ENCODE measurements at places on chromosomes 12 and 14.

DNA sequence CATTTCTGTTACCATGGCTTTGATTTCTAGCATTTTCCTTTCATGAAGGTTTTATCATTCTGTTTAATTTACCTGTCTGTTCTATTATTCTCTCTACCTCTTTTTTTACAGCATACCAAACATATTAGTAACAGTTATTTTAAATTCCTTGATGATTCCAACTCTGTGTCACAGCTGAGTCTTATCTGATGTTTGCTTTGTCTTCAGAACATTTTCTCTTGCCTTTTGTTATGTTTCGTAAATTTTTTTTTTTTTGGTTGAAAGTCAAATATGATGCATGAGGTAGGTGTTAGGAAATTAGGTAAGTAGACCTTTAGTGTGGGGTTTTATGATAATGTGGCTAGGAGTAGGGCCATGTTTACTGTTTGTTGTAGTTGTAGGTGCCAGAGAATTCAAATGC, 496.4 kb downstream of the FOXG1 start:
- peak; percentile 43 for DNase-seq

- no peak for DNase-seq
Observed at GRCh38 chr14:100534528-100535286, 52.5 kb downstream of the BEGAIN start.

DNA sequence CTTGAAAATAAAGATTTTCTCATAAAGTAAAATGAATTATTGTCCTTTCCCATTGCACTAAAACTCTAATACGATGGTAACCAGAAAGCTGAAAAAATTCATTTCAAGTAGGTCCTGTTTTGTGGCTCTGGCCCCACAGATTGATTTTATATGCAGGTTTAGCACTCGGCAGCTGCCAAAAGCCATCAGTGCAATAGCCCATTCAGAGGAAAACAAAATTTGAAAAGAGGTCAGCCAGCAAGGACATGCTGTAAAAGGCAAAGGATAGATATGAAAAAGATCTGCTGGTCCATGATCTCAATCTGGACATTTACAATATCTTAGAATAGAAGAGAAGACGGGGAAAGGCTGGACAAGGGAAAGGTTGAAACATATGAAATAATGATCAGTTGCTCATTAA, 414.8 kb upstream of the NOVA1 start:
- no peak for DNase-seq

DNA sequence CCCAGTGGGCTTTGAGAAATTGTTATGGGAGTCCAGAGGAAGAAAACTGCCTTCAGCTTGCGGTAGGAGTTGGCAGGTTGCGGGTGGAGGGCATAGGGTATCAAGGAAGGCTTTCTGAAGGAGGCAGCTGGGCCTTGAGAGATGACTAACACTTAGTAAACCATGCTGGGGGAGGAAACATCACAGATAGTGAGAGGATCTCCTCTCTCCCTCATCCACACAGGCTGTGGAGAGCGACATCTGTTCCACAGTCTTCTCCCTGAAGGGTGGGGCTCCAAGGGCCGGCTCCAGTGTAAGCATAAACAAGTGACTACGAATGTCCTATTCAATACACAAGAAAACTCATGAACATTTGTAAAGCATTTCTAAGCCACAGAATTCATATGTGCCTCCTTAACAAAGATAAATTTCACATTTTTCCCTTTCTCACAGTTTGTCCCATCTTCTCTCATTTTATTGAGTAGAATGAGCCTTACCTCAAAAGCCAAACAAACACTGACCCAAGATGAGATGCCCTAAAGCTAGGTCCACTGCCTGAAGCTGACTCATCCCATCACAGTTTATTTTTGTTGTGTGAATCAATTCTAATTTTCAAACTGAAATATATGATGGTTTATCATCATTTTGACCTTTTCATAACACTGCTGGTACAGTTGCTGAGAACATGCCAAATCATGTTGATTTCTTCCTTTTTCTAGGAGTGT, 227.9 kb downstream of the SLC25A21 start:
- DNase-seq = peak; percentile 71

- peak; percentile 14 for DNase-seq
Observed at GRCh38 chr12:71439613-71440344, at the start of gene LGR5. TSS of gene LGR5 (plus strand) at chr12:71439798. CDS start at chr12:71440081, 283 bp downstream.

- peak; percentile 84 for DNase-seq
Observed at GRCh38 chr12:123942238-123942653, 30.4 kb downstream of the CCDC92 start.

DNA sequence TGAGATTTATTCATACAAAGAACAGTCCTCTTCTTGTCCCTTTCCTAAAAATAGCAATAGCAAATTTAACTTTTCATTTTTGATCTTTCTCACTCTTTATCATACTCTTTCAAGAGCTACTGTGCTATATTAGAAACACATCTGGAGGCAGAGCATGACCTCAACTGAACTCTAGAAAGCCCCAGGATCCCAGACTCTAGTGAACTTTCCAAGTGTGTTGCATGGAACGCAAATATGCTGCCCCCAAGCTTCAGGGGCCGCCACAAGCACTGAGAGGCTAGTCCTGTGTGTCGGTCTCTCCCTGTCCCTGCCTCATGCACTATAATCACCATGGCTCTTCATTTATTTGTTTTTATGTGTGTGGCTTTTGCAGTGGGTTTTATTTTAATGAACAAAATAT, 38.7 kb upstream of the ZNF641 start:
- no peak for DNase-seq

DNA sequence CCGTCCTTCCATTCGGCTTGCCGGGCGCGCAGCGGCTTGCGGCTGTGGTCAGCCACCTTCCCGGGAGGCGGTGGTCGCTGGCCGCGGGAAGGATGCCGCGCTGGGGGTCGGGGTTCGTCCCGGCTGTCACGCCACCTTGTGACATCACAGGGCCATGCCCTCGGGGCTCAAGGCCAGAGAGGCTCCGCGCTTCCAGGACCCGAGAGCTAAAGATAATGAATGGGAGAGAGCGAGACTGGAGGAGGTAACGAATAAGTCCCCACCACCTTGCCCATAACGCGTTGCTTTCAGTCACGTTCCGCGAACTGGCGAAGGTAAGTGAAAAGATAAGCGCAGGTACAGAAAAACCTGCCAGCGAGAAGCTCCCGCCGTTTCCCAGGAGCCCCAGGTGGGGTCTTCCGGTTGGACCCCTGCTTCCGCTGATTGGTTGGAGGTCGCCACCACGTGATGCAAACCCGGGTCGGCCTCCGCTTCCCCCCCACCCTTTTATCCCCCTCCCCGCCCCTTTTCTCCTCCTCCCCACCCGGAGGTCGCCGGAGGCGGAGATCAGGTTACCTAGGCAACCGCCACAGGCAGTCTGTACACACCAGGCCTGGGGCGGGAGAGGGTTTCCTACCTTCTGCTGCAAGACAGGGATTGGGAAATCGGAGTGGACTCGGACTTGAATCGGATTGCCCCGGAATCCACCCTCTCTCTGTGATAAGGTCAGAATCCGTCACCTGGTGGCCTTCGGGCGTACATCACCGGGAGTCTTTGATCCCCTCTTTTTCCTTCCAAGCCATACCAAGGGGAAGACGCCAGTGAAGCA, at the start of gene LRRC9:
TSS of gene LRRC9 (plus strand) at position 575 of the 808 bp plus-strand sequence.
- peak; percentile 43 for DNase-seq

GRCh38 chr12:112359290-112359689, 22.9 kb downstream of the HECTD4 start:
- no peak for DNase-seq

DNA sequence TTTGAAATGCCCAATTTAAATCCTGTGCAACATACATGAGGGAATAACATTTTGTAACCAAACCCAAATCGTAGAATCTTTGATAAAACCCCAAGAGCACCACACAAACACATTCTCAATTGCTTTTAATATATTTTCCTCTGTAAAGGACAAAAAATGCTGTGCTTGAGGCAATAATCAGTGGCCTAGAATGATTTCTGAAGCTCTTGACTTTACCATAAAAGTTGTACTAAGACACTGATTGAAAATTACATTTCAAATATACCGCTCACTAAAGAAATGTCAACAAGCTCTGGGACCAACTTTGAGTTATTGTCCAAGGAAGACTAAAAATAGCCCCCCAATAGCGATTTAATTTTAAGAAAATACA, 1.5 kb downstream of the EML5 start:
- no peak for DNase-seq

- peak; percentile 43 for DNase-seq
Observed at GRCh38 chr12:108495054-108495453, 20.0 kb upstream of the FICD start.

DNA sequence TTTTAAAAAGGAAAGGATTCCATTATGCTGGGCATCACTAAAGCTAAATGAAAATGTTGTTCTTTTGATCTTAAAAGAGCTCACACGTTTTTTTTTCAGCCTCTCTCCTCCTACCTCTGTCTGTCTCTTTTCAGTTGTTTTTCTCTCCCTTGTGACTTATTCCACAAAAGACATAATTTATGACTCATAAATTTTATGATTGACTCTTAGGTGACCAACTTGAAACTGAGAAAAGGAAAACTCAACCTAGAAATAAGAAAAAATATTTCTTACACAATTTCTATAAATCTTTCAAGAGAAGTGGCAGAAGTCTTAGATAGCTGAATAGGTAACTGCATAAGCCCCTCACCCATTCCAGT, 227.7 kb upstream of the DDHD1 start:
- DNase-seq = no peak

All from iris pigment epithelial cell (primary cell).